Neural cell (in vitro differentiated cells): ENCODE measurements at places on chromosomes 16 and 17. TPM values are rescaled to one million over a fixed set of nuclear protein-coding genes. Genes with fewer than 3 reads are reported as not detected.

MT1G gene
- not detected in 2 replicates for polyA plus RNA-seq

AATK gene
- polyA plus RNA-seq, result 11.1 and 11.8 TPM in 2 replicates

CYGB gene
- 9.6 and 12.9 TPM in 2 replicates for polyA plus RNA-seq

PIPOX gene
- polyA plus RNA-seq, result 4.4 and 5.2 TPM in 2 replicates

WNK4 gene
- 0.10 TPM in 1 of 2 replicates, not detected in the other for polyA plus RNA-seq

ITGAX gene
- not detected in 2 replicates for polyA plus RNA-seq

FBXO39 gene
- not detected in 2 replicates for polyA plus RNA-seq

TMEM92 gene
- not detected in 2 replicates for polyA plus RNA-seq

SLC4A1 gene
- polyA plus RNA-seq, result 0.05 TPM in 1 of 2 replicates, not detected in the other

KRTAP4-6 gene
- polyA plus RNA-seq, result not detected in 2 replicates

ACE gene
- polyA plus RNA-seq, result 1.5 and 2.1 TPM in 2 replicates

CCL14 gene
- polyA plus RNA-seq, result not detected in 2 replicates

MYH11 gene
- polyA plus RNA-seq, result not detected in 2 replicates

PMFBP1 gene
- 0.12 and 1.0 TPM in 2 replicates for polyA plus RNA-seq
